ENCODE measurements at places on chromosomes 2 and 18.
A peak's percentile ranks its signal among the peaks of the same experiment; 100 is the strongest.

GRCh38 chr2:182186132-182186735 is 200.6 kb downstream of the PPP1R1C start:
- no peak for DNase-seq

DNA sequence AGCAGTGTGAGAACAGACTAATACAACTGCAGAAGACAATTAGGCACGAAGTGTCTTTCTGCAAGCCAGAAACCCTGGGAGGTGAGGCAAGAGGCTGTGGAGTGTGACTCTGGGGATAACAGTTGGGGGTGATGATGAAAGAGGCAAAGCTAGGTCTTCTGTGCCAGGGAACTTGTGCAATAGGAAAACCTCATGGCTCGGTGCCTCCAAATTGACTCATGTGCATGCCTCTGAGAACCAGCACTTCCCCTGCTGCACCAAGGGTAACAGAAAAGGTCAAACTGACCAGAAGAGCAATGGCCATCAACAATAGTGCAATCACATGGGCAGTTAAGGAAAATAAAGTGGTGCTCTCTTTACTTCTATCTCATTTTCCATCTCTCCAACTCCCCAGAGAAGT is 136.4 kb downstream of the SCG2 start:
- DNase-seq: no peak

DNA sequence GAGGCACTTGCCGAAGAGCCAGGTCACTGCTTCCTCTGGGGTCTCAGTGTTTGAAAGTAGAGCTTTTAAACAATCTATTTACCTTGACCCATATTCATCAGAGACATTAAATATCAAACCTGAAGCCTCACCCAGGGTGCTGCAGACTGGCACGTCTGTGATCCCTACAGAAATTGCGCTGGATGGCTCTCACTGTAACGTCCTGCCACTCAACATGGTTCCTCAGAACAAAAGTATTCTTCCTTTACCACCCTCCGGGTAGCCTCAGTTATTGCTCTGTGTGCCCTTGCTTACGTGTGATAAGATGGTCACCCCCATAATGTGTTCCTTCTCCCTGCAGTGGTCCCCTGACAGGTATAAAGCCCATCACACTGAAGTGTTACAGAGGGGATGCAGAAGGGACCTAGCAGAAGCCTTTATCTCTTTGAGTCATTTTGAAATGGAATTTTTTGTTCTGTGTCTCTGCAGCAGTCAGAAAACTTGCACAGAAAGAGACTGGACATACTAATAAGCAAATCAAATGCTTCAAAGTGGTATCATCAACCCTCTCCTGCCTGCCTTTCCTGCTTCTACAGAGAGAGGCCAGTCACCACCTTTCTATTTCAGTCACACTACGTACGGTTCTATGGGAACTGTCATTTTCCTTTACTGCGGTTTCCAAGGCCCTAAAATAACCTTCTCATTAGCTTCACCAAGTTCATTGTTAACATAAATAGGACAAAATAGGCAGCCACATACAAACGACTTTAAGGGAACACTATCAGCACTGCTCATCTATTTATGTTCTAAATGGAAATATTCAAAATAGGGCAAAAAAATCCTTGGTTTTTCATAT is 86.8 kb downstream of the METTL8 start:
- no peak for DNase-seq

GRCh38 chr2:169664978-169665930 is 29.0 kb downstream of the CFAP210 start:
- DNase-seq: no peak

DNA sequence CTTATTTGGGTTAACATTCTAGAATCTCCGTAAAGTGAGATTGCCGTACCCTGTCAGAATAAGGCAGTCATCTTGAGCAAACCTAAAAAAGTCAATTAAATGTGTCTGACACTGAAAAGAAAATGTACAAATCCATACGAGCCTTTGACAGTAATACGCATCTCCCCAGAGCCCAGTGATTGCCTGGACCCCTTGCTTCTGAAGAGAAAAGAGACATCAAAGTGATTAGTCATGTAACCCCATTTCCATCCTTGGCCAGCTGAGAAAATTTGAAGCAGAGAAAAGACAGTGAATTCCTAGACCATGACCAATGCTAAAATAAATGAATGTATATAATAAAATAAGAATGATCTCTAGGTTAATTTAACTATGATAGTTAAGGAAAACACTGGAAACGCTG is 1499.4 kb downstream of the SUCLG1 start:
- no peak for DNase-seq

DNA sequence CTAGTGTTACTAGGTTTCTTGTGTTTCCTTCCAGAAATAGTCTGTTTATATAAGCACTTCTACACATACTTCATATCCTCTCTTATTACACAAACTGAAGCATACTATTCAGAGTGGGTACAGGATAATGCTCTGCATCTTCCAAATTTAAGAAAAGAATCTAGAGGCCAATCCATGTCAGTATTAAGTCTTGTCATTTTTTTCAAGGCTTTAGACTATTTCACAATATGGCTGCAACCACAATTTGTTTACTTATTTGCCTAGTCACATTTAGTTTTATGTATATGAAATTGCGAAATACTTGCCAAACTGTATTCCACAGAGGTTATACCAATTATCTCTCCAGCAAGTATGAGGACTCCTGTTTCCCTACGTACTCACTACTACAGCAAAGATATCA is 27.9 kb downstream of the IWS1 start:
- no peak for DNase-seq

- DNase-seq: peak; percentile 79
Measured at GRCh38 chr2:191566344-191566743, 111.6 kb upstream of the NABP1 start.

DNA sequence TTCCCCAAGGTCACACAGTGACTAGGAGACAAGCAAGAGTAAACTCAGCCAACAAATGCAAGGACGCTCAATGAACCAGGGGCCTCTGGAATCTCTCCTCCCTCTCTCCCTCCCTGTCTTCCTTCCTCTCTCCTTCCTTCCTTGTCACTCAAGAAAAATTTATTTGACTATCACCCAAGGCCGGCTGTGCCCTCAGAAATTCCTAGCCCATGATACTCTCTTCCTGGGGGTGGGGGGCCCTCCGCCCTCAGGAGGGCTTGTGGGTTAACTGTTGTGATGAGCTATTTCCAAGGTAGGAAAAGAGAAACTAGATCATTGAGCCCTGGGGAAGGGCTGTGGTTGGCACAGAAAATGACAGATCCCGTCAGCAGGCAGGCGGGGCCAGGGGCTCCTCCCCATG is 21.7 kb downstream of the INHBB start:
- no peak for DNase-seq

DNA sequence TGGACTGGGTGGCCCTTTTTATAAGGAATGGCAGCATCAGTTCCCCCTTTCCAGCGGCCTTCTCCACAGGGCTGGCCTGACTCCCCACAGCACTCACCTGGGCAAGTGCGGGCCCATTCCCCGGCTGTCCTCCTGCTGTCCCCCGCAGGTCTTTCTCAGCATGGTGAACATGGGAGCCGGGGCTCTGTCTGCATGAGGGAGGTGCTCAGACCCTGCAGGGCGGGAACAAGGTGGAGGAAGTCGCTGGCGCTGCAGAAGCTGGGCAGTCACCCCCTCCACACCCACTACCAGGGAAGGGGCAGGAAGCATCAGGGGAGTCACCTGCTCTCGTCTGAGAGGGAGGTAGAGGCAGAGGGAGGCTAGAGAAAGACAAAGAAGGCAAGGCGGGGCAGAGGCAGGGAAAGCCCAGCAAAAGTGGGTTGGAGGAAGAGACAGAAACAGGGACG is 12.2 kb downstream of the HES6 start:
- DNase-seq: no peak

- no peak for DNase-seq
Measured at GRCh38 chr2:190121971-190122370, 59.4 kb upstream of the MSTN start.

GRCh38 chr2:234405462-234405861 is 91.4 kb downstream of the ARL4C start:
- DNase-seq: no peak

GRCh38 chr2:18903750-18904149 is 314.4 kb upstream of the NT5C1B start:
- DNase-seq: no peak

GRCh38 chr2:9631878-9632700 is 1.3 kb upstream of the YWHAQ start:
- DNase-seq: peak; percentile 65

DNA sequence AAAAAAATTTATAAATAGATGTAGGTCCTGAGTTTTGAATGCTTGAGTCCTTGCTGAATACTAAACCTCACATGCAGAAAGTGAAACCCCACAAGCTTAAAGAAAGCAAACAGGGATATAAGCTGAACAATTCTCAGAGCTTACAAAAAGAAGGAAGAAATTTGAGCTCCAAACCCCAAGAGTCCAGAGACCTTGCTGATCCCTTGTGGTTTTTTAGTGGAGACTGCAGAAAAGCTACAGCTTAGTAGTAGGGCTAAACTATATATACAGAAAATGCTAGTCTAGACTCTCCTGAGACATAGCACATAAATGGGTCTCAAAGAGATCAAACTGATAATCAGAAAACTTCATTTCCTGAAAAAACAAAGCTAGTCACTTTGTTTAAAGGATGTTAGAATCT is 1548.1 kb upstream of the ZEB2 start:
- DNase-seq: no peak

DNA sequence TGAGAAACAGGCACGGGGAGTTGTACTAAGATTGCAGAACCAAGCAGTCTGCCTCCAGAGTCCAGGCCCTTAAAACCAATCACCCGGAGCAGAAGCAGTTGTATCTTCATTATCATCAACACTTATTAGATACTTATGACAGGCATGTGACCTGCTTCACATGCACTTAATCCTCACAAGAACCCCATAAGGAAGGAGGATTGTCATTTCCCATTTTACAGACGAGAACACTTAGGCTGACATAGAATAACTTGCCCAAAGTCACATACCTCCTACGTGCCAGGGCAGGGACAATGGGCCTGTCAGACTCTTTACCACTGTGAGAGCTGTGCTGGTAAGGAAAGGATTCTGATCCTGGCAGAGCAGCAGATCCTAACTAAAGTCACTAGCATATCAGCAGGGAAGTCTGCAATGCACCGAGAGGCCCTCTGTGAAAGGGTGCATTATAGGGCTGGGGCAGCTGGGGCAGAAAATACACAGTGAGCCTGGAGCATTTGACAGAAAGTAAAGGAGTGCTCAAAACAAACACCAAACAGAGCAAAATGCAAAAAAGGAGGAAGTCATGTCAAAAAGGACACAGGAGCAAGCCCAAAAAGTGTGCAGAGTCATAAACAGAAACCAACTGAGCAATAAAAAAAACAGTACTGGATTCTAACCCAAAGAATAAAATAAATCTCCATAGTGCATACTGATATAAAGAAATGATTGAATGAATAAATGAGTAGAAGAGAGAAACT is 55.9 kb upstream of the SP3 start:
- no peak for DNase-seq

- DNase-seq: no peak
Measured at GRCh38 chr18:70397259-70397925, 108.5 kb downstream of the SOCS6 start.

GRCh38 chr2:66895206-66895605 is 460.3 kb downstream of the MEIS1 start:
- DNase-seq: no peak

DNA sequence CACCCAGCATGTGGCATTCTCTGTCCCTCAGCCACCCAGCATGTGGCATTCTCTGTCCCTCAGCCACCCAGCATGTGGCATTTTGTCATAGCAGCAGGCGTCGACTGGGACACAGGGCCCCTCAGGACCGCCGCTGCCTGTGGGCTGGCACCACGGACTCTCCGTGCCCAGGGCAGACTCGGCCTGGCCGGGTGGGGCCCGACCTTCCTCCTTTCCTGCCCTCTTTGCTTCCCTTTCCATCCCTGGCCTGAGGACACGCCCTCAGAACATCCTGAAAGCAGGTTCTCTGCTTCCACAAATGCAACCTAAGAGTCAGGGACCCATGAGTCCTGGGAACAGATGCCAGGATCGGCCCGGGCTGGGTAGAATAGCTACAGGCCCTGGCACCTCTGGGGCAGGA is 291.4 kb upstream of the SALL3 start:
- no peak for DNase-seq

- DNase-seq: no peak
Measured at GRCh38 chr2:144448389-144449027, 71.4 kb downstream of the ZEB2 start.

- no peak for DNase-seq
Measured at GRCh38 chr2:231957913-231958763, 3.4 kb upstream of the DIS3L2 start.

DNA sequence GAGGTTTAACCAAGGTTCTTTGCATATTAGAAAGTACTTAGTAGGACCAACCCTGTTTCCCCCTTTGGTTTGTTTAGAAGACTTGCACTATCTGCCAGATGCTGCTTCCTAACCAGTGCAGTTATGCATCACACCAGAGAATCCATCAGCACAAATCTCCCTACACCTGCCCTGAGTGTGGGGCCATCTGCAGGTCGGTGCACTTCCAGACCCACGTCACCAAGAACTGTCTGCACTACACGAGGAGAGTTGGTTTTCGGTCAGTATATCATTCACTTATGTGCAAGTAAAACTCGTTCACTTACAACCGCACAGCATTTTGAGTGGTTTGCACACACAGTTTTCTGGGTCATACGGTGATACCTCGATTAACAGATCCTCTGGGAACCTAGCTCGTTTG is 69.7 kb downstream of the ZNF532 start:
- DNase-seq: peak; percentile 38

GRCh38 chr2:1740716-1741589 is 3.4 kb downstream of the PXDN start:
- DNase-seq: no peak

DNA sequence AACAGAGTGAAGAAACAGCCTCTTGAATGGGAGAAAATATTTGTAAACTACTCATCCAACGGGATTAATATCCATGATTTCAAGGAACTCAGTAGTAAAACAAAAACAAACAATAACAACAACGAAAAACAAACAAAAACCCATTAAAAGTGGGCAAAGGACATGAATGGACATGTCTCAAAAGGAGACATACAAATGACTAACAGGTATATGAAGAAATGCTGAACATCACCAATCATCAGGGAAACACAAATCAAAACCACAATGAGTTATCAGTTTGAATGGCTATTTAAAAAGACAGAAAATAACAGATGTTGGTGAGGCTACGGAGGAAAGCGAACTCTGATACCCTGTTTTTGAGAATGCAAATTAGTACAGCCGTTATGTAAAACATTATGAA is 224.8 kb upstream of the NRXN1 start:
- DNase-seq: no peak

DNA sequence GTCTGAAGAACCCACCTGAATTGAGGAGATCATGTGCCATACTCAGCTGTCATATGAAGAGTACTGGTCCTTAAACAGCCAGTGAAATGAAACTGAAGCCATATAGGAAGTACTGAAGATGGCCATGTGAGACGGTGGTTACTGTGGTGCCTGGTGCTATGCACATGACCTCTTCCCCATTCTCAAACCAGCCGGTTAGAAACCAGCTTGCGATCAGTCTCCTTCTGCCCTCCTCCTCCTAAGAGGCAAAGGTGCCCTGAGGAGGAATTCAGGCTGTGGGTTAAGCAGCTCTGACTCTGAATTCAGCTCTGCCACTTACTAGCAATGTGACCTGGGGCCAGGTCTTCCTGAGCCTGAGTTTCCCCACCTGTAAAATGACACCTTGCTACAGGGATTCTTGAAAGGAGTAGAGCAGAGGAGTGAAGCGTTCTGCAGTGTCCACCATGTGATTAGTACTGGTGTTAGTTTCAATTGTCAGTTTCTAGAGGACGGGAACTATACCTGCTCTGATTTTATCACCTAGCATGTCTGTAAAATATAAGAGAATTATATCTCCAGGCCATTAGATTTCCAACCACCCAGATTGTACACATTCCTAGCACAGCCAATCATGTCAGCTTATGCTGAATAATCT is 5.1 kb downstream of the FECH start:
- DNase-seq: no peak
